Hippocampal formation (tissue), 2 donors: ENCODE measurements at places on chromosomes 4 and X.

DNA sequence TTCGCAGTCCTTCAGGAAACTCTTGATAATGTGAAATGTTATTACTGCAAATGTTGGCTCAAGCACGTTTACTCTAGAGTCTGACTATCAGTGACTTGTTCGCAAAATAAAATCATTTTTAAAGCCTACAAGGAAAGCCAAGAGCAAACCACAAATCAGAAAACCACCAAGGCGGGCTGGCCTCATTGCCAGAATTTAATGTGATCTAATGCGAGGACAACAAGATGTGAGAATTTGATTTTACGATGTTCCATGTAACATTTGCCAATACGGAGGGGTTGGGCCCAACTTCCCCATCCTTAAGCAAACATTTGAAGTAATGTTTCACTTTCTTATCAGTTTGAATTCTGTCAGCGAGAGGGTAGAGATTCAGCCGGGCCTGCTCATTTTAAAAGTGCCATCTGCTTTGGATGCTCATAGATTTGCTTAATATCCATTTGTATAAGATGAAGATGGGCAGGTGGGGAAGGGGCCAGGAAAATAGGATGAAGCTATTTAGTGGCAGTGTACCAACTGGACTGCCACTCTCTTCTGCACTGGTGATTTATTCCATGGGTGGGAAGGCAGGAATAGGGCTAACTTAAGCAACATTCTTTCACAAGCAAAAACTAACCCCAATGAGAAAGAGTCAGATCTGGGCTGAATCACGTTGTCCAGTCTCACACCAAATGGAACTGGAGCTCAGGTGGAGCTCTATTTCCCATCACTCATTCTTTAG lies 225.3 kb downstream of the ANAPC10 start:
- DNase-seq, result no peak

DNA sequence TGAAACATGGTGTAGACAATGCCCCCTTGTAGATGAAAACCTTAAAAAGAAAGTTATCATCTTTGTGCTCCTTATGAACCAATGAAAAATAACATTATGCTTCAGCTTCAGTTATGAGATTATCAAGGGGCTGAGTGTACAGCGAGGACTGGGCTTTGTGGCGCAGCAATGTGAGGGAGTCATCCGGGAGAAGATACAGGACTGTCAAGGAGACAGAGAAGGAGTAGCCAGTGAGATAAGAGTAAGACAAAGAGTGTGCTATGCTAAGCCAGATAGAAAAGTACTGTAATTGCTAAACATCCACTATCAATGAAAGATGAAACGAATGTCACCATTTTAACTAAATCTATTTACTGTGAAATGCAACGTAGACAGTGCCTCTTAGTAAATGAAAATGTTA lies 3.6 kb upstream of the KLHL15 start:
- DNase-seq, result no peak

DNA sequence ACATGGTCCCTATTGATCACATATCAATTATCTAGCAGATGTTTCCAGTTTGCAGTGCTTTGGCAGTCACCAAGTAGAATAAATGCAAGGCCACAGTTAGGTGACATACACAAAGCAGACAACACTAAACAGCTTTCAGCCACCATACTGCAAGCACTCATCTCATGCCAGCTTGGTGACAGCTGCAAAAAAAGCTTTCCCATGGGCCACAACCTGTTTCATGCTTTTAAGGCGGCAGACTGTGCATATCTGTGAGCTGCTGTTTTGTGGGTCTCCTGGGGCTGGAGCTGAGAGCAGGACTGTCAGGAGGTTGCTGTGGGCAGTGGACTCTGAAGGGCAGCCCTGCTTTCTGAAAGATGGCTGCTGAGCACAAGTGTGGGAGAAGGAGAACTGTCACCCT lies 82.6 kb downstream of the FHDC1 start:
- no peak for DNase-seq

DNA sequence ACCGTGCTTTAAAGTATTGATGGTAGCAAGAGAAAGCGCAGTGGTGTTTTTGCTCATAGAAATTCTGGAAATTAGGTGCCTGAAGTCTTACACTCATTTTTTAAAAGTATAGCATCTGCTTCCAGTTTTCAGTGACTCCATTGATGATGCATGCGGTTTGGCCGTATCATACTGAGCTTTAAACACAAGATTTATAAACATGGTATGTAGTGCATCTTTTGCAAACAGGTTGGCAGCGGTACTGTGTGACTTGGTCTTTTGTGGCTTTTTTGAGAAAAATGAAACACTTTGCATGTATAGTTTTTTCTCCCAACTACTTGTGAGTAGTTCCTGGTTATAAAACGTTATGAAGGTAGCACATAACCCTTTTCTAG lies 2.0 kb downstream of the DDX3X start:
- no peak for DNase-seq

DNA sequence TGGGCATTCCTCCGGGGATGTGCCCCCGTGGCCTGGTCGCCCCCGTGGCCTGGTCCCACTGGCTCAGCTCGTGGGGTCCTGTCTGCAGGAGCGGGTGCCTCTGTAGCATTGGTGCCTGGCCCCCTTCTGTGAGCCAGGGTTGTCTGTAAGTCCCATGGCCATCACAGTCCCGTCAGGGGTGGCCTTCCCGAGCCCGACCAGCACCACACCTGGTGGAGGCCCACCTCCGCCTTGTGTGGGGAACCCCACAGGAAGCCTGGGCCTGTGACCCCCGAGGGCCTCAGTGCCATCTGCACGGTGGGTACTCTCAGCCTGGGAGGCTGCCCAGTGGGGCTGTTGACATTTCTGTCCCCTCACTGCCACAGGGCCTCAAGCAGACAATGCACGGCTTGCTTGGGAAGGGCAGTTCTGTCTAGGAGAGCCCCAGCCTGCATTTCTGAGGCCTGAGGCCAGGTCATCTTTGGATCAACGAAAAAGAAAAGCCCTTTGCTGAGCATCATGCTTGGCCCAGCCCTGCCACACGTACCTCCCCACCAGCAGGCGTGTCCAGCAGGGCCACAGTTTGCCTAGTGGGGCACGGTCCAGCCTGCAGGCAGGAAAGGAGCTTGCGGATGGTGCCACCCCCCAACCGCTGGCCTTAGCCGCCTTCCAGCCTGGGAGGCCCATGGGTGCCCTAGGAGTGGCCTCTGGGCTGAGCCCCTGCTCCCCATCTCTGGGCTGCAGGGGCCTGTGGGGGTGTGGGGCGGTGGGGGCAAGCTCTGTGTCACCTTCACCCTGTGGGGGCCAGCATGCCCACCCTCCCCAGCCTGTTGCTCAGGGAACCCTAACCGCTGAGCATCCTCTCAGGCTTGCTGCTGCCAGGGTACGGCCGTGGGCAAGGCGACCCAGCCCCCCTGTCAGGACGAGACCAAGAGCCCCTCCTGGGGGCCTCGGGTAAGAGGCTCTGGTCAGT lies 23.2 kb downstream of the NKX1-1 start:
- DNase-seq, result no peak

DNA sequence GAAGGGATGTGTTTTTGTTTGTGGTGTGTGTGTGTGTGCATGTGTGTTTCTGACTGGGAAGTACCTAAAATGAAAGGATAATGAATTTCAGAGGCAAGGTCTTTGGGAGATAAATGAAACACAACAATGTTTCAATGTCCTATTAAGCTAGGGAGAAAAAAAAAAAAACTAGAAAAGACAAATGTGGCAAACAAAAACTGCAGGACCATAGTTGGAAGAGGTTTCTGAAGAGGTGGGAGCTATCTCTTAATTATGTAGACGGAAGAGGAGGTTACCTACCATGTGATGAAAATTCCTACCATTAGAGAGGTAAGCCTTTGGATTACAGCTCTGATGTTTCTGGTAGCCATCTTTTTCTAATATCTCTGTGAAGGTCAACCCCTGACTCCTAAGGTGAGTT lies at the start of gene TRPC5OS:
Gene TRPC5OS (plus strand): TSS at position 301 of the 400 bp plus-strand sequence. CDS start 25,669 bp downstream, outside the sequence.
- DNase-seq, result no peak

- no peak for DNase-seq
Measured at GRCh38 chr4:2646396-2647149, 109.6 kb downstream of the TNIP2 start.

DNA sequence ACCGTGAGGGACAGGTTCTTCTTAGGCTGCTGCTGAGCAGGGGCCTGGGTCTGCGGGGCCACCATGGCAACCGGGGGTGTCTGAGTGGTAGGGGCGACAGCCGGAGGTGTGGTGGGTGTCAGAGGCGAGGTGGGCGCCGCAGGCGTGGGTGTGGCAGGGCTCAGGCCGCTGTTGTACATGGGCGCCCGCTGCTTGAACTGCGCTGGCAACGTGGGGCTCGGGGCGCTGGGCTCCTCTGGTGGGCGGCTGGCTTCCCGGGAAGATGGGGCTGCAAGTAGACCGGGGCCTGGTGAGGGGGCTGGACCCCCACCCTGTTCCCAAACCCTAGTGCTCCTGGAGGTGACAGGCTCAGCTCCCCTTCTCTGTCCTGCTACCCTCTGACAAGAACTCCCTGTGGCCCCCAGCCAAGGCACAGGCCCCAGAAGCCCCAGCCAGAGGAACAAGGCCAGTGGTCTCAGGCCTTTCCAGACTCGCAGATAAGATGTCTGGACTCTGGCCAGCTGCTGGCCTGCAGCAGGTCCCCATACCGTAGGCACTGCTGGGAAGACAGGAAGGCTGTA lies 24.8 kb downstream of the NELFA start:
- no peak for DNase-seq

- no peak for DNase-seq
Measured at GRCh38 chr4:2441393-2442174, 22.8 kb downstream of the CFAP99 start.
